ENCODE measurements at places on chromosomes 16 and 17.

DNA sequence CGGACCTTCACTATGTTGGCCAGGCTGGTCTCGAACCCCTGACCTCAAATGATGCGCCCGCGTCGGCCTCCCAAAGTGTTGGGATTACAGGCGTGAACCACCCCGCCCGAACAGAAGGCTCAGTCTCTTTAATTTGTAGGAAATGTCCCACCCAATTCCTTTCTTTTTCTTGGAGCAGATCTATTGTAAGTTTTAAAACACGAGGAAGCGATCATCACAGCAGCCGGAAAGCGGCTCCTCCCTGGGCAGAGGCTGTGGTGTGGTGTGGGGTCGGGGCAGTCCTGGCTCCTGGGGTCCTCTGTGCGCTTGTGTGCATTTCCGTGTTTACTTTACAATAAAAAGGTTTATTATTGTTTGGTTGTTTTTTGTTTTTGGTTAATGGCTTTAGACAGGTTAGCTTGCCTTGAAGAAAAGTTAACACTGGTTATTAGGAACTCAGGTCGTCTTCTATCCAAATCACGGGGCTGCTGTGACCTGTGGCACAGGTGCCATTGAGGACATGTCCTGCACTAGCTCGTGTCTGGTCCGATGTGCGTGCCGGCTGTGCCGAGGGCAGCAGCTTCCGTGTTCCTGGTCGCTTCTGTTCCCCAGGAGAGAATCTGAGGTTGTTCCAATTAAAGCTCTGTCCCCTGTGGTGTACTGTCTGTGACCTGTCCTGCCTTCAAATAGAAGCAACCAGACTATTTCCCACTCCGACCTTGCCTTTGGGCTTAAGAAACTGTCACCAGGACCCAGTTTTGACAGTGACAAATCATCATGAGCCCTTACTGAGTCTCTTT is 83.1 kb downstream of the SEC14L1 start:
- DNase-seq, result no peak

GRCh38 chr17:73956169-73956568 is 247.3 kb upstream of the RPL38 start:
- no peak for DNase-seq

- DNase-seq, result no peak
These were observed 46.5 kb downstream of the NT5M start for GRCh38 chr17:17349724-17350106.

DNA sequence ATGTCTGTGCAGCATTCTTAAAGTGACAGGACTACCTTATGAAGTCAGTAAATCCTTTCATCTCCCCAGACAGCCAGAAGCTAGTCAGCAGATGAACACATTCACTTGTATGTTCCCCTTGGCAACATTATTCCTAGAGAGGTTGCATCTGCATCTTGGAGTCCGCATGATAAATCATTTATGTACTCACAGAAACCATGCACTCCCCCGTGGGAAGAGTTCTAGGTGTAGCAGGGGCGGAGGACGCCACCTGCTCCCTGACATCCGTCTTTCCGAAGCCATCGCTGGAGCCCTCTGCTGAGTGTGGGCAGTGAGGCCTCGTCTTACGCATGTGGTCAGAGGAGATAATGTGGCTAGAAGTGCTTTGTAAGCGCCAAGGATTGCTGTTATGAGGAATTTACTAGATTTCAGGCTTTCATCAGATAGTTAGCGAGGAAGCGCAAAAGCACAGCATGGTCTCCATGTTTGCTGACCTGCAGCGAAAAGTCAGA is 144.5 kb downstream of the RPTOR start:
- no peak for DNase-seq

- DNase-seq, result no peak
These were observed 229.7 kb upstream of the RPL38 start for GRCh38 chr17:73973586-73974409.

DNA sequence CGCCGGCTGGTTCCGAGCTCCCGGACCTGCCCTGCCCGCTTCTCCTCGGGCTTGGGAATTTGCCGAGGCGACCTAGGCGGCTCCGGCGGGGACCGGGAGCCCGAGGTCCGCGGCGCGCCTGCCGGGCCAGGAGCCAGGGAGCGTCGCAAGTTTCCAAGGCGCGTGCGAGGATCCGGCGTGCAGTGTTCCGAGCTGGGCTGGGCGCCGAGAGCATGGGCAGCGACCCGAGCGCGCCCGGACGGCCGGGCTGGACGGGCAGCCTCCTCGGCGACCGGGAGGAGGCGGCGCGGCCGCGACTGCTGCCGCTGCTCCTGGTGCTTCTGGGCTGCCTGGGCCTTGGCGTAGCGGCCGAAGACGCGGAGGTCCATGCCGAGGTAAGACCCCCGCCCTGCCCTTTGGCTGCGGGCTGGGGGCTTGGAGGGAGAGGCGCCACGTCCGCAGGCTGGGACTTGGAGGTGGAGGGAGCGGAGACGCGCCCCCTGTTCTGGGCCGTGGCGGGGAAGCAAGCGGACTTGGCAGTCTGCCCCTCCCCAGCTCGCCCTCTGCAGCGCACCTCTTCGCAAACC is 668 bp downstream of the MMP15 start:
- no peak for DNase-seq

GRCh38 chr16:2273484-2273883 is 5.6 kb upstream of the RNPS1 start:
- DNase-seq, result no peak

DNA sequence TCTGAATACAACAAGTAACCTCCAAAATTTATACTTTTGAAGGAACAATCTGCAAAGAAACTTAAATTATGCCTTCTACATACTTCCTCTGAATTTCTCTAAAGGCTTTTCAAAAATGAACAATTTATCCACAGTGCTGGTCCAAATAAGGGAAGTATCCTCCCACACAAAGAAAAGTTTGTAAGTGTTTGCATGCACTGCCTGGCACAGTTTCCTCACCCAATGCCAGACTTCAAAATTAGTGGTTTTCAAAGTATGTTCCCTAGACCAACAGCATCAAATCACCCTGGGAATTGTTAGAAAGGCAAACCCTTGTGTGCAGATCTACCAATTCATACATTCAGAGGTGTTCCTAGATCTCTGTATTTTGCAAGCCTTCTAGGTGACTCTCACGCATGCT is 82.5 kb downstream of the PCTP start:
- no peak for DNase-seq

DNA sequence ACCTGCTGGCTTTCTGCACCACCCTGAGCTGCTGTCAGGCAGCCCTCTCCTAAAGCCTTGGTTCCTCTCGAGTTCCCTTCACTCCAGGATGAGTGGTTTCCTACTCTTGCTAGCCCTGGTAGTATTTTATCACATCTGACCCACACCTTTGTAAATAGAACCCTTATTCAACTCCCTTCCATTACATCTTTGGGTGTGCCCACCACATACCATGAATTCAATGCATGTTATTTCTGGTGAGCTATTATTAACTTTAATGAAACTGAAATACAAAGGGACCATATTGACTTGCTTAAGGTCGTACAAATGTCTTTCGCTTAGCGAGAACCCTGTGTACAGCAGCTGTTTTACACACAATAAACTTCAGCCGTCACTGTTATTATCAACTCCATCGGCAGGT is 521.3 kb downstream of the GRIN2A start:
- DNase-seq, result no peak
